ENCODE measurements at places on chromosomes 3 and 15. TPM values are rescaled to one million over a fixed set of nuclear protein-coding genes. Genes with fewer than 3 reads are reported as not detected.
A peak's percentile ranks its signal among the peaks of the same experiment; 100 is the strongest.

GRCh38 chr15:74383695-74384565, 16.5 kb upstream of the CYP11A1 start:
- DNase-seq = peak; percentile 66

GOLGA6A gene
- total RNA-seq = not detected

GRCh38 chr3:189404797-189405484, 226.2 kb upstream of the TP63 start:
- no peak for DNase-seq

VGLL3 gene
- 13.9 TPM for total RNA-seq

GRCh38 chr15:83533410-83533962, 86.3 kb downstream of the SH3GL3 start:
- DNase-seq = no peak

DNA sequence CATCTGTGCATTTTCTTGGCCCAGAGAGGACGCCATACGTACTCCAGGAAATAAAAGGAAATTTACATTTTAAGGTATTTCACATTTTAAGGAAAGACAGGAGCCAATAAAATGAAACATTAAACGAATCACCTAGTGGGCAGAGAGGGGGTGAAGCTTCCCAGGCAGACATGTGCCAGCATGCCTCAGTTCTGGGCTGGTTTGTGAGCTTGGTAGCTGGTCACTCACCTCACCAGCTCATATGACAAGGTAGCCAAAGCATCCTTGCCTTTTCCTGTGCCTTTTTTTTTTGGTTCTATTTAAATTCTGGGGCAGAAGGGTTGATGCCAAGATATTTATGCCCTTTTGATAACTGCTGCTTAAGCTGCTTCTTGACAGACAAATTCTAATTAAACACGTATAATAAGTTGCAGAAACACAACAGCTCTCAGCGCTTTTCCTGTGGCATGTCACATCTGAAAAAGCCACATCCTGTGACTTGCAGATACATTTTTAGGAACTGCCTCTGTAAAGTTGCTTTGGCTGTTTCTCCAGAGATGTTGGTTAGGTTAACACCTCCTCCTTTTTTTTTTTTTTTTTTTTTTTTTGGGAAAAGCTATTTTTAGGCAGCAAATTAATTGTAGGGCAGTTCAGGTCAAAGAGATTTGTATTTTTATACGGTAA, 218.6 kb downstream of the PDCD6IP start:
- DNase-seq = peak; percentile 44

DNA sequence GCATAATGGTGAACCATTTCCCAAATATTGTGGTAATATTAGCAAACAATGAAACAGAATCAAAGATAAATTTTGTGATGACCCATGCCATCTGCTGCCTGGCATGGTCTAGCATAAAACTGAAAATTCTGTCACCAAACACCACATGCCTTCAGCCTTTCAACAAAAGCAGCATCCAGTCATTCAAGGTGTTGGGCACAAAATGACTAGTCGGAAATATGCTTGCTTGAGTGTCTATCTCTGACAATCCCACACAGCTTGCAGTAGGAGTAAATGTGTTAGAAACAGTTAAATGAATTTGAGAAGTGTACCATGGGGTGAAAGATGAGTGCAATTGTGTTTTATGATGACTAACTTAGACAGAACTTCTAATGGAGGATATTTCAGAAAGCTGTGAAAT, 61.7 kb upstream of the CDIN1 start:
- no peak for DNase-seq

- peak; percentile 12 for DNase-seq
Measured at GRCh38 chr3:39541917-39542329, 74.4 kb downstream of the MOBP start.

- peak; percentile 93 for DNase-seq
Measured at GRCh38 chr15:28955160-28955992, 69.6 kb downstream of the APBA2 start.

CEP70 gene
- 28.0 TPM for total RNA-seq

MESP1 gene
- 2.1 TPM for total RNA-seq

ISLR2 gene
- 0.17 TPM for total RNA-seq

FETUB gene
- not detected for total RNA-seq

DNA sequence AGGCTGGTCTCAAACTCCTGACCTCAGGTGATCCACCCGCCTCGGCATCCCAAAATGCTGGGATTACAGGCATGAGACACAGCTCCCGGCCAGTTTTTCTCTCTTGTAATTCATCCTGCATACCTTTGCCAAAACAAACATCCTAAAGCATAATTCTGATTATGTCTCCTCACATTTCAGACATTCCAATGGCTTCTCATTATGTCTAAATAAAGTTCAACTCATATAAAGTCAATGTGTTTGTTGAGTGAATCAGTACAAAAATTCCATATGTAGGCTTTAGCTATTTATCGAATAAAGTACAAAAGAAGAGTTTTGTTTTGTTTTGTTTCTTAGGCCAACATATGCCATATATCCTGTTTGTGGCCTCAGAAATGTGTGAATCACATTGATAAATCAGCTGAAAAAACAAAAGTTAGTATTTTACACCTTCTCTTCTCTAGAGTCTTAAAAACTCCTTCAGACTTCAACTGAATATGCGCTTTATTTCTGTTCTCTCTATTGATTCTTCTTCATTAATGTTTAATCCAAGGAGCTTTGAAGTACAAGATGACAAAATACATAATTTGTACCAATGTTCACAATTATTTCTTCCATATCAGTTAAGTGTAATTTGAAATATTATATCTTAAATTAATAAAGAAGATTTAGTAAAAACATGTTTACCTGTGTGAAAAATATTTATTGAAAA, 165.8 kb downstream of the MECOM start:
- peak; percentile 54 for DNase-seq

GRCh38 chr15:72280751-72281150, 8.4 kb upstream of the PARP6 start:
- no peak for DNase-seq

GRCh38 chr15:52441841-52442240, 86.8 kb downstream of the MYO5A start:
- DNase-seq = no peak

MNS1 gene
- 5.6 TPM for total RNA-seq

DNA sequence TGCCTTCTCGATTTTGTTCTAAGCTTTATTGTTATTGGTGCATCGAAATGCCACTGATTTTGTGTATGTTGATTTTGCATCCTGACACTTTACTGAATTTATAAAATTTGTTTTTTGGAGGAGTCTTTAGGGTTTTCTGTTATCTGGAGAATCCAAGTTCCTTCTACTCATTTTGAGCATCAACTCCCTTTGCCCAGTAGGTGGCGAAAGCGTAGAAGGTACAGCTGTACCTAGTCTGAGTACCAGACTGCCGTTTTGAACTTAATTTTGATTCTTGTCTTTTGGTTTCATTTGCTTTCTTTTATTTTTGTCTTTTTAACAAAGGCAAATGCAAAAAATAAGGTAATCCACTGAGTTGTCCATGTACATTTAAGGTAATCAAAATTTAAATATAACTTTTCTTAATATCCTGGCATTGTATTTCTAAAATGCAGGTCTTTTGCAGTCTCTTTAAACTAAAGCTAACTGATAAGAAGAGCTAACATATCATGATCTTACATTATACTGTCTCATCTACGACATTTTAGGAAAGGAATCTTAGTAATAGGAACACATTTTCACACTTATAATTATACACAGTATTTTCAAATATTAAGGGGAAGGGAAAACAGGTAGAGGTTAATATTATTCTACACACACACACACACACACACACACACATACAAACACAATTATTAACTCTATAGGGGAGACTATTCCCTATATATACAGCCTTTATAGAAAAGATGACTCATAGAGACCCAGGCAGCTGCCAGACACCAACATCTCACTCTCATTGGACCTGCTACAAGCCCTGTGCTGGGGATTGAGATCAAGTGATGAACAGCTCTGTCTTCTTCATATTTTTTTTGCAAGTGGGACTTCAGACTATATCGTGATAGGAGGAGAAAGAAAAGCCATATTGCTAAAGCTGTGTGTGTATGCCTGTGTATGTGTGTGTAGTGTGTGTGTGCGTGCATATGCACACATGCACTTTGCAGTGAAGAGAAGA, 71.8 kb downstream of the SYNPR start:
- peak; percentile 56 for DNase-seq

- DNase-seq = no peak
Measured at GRCh38 chr15:62736756-62737155, 305.8 kb upstream of the TPM1 start.

DNA sequence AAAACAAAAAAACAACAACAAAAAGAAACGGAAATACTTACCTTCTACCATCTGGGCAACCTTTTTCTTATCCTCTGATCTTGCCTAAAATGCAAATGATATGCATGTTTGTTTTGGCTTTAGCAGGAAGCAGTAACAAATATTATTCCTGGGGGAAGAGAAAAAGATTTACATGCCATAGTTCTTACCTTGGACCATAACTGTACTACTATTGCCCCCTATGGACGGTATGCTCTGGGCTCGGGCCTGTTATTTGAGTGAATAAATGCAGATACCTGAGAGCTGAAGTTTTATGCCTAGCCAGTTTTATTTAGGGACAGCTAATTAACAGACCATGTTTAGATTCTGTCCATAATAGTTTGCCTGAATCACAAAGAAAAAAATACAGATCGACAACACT, 12.6 kb upstream of the STARD5 start:
- DNase-seq = peak; percentile 29

- no peak for DNase-seq
Measured at GRCh38 chr15:50876260-50876988, 32.1 kb upstream of the AP4E1 start.

FANCD2 gene
- total RNA-seq = 16.0 TPM

GRCh38 chr3:162150790-162151189, 654.2 kb downstream of the OTOL1 start:
- no peak for DNase-seq

TRAK1 gene
- total RNA-seq = 6.4 TPM
